GM20000 (cell line): ENCODE measurements at places on chromosomes 2 and 18.

- DNase-seq: no peak
Measured at GRCh38 chr2:237530472-237531433, 35.6 kb upstream of the PRLH start.

- no peak for DNase-seq
Measured at GRCh38 chr2:179275253-179276012, 10.8 kb upstream of the SESTD1 start.

DNA sequence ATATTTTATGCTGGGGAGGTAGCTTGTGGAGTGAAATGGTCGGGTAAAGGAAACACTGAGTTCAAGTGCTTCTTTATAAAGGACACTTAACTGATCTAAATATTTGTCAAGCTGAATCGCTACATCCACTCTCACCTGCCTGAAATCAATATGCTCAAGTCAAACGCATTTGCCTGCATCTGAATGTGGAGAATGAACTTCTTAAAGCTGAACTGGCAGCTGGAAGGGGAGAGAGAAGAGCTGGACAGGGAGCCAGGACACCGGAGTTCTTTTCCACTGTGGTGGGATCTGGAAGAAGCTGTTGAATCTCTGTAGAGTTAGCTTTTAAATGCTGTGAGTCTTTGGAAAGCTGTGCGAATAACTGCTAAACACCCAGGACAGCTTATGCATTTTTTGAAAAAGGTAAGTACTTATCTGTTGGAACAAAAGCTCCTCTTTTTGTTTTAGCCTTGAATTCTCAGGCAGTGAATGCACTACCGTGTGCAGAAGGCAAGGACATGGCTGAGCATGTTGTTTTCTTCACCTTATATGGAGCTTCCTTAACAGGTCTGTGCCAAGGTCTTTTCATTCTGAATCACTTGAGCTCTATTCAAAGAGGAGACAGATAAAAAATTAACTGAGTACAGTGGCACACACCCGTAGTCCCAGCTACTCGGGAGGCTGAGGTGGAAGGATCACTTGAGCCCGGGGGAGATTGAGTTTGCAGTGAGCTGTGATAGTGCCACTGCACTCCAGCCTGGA, 74.2 kb upstream of the KLF7 start:
- DNase-seq: no peak

DNA sequence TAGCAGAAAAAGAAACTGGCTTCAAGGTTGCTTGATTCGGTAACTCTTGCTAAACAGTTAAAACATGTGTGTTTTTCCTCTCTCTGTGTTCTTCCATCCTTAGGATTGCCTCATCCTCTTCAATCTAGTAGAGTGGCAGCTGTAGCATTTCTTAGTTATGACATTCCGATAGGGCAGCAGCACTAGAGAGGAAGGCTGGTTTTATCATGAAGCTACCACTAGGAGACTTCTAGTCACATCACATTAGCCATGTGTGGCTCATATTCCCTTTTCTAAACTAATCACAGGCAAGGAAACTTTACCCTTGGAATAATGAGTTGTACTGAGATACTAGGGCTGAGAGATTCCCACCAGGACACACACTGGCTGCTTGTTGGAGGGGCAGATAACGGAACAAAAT, 187.6 kb downstream of the DOK6 start:
- DNase-seq: no peak

DNA sequence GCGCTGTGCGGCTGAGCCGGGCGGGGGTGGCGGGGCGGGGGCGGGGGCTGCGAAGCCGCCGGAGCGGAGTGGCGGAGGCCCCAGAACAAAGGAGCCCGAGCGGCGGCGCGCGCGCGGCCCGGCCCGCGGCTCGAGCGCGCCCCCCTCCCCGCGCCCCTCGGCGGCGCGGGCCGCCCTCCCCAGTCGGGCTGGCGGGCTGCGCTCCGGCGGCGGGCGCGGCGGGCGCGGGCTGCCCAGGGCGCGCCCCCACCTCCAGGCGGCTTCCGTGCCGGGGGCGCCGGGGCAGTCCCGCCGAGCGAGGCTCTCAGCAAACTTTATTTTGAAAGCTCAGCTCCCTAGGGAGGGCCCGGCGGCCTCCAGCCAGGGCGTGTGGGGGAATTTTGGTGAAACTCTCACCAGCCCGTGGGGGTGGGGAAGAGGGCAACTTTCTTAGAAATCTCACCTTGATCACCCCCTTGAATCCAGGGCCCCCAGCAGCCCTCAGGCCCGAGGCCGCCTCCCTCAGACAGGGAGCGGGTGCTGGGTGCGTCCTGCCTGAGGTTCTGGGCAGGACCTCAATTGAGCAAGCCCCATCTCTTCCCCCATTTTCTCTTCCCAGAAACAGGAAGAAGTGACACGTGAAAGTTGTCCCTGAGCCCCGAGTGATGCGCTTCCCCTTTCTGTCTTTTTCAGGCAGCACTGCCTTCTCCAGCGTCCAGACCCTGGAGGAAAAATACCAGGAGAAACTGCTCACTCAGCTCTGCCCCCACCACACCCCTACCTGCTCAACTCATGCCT, 786 bp downstream of the TET3 start:
- peak; percentile 81 for DNase-seq
